Fibroblast of lung (primary cell): ENCODE measurements at places on chromosomes 3 and 15. TPM values are rescaled to one million over a fixed set of nuclear protein-coding genes. Genes with fewer than 3 reads are reported as not detected.
A peak's percentile ranks its signal among the peaks of the same experiment; 100 is the strongest.

The PLCB2 gene
- total RNA-seq = under 0.01 TPM in 2 replicates

The GOLGA8N gene
- 3.6 TPM in 2 replicates for total RNA-seq

The TTLL13 gene
- total RNA-seq = under 0.01 TPM in 1 of 2 replicates, not detected in the other

The DTX3L gene
- total RNA-seq = 24.4 and 31.9 TPM in 2 replicates

The EIF3J gene
- total RNA-seq = 33.9 and 34.8 TPM in 2 replicates

DNA sequence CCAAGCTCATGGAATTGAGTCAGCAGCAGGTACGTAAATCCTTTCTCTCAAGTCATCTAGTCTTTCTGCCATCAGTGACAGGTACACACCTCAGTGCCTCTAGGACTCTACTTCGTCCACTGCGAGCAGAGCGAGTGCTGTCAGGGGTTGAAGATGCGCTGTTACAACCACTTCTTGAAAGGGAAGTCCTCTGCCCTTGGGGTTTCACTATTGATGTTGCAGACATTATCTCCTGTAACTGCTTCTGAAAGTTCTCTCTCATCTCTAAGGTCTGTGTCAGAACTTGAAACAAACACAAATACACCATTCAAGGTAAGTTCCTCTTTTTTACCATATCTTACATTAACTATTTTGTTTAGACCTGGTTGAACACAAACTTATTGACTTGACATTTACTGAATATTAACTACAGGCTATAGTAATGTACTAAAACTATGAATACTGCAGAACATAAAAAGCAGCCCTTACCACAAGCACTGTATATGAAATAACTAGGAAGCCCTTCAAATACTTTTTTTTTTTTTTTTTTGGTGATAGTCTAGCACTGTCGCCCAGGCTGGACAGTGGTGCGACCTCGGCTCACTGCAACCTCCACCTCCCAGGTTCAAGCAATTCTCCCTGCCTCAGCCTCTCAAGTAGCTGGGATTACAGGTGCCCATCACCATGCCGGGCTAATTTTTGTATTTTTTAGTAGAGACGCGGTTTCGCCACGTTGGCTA is 41.5 kb downstream of the TOPBP1 start:
- DNase-seq = no peak

GRCh38 chr3:175227126-175227525 is 368.0 kb downstream of the NAALADL2 start:
- peak; percentile 8 for DNase-seq

DNA sequence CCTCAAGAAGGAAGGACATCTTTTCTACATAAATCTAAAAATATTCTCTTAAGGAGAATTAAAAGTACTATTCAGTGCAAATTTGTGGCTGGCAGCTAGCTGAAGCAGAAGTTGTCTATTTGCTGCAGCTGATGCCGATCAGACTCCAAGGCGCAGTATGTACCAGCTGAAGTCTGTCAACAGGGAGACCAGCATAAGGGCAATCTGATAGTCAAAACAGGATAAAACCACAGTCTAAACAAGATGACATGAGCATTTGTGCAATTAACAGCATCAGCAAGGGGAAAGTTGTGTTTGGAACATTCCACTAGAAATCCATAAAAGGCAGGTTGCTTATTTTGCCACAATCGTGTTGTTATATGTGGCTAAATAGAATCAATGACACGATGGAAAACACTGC is 198.2 kb upstream of the ROBO2 start:
- DNase-seq = no peak

DNA sequence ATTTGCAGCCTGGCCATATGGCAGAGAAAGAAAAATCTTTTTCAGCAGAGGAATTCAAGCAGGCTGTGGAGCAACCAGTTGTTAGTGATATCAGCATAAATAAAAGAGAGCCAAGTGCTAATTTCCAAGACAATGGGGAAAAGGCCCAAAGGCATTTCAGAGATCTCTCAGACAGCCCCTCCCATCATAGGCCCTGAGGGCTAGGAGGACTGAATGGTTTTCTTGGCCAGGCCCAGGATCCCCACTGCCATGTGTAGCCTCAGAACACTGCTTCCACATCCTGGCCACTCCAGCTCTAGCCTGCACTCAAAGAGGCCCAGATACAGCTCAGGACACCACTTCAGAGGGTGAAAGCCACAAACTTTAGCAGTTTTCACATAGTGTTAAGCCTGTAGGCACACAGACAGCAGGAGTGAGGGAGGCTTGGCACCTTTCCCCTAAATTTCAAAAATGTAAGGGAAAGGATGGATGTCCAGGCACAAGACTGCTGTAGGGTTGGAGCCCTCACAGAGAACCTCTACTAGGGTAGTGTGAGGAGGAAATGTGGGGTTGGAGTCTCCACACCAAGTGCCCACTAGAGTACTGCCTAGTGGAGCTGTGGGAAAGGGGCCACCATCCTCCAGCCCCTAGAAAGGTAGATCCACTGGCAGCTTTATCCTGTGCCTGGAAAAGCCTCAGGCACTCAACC is 191.4 kb downstream of the TBL1XR1 start:
- no peak for DNase-seq

- peak; percentile 88 for DNase-seq
Observed at GRCh38 chr3:50321336-50322114, 1.0 kb downstream of the HYAL2 start.

GRCh38 chr15:67385971-67386370 is 131.4 kb downstream of the IQCH start:
- DNase-seq = peak; percentile 18

- DNase-seq = peak; percentile 62
Observed at GRCh38 chr3:186102687-186103086, 6.2 kb downstream of the ETV5 start.

DNA sequence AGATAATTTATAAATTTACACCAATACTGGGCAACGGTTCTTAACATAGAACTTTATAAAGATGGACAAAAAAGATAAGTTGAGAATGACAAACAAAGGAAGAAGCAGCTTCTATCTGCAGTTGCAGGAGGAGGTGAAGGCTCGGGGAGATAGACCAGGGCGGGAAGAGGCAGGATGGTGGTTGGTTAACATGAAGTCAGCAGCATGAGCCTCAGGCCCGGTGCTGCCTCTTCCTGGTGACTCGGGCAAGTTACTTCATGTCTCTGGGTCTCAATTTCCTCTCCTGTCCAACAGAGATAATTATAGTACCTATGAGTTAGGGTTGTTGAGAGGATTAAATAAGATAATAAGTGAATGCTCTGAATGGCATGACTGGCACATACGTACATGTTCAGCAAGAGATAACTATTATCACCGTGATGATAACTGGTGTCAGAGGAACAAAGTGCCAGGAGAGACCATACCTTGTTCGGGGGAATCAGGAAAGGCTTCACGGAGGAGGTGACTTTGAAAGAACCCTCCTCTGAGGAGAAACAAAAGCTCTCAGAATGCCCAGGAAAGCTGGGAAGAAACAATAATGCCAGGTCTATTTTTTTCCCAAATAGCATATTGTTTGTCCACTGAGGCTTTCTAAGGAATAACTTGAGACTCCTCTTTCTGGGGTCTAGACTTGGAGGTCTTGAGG is 4.4 kb downstream of the PAK6 start:
- DNase-seq = no peak

DNA sequence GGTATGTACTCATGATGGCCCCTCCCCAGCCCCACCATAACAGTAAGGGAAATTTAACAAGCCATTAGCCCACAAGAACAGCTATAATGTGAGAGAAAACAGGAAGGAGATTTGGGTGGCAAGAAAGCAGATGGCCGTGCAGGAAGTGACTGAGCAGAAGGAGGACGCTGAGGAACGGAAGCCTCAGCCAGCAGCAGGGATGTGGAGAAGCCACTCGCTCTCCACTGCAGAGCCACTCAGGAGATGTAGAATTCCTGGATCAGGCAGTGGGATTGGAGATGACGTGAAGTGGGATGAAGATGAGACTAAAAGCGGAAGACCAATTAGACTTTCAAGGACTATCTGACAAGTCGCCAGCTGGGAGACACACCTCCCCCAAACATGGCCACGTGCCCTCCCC is 31.2 kb downstream of the PRR23E start:
- no peak for DNase-seq

DNA sequence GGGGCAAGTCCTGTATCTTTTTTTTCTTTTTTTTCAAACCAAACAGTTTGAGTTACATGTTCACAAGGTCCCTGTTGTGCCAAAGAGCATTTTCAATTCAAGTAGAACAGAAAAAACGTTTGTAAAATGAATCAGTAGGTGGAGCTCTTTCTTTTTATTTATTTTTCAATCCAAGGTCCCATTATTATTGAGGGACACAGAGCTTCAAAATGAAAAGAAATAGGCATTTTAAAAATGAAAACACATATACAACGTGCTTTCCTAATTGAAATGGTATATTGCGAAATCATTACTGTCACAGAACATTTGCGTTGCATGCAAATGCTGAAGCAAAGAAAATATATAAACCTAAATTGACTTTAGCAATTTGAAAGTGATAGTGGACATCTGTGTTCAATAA is 711.0 kb downstream of the MECOM start:
- peak; percentile 91 for DNase-seq

DNA sequence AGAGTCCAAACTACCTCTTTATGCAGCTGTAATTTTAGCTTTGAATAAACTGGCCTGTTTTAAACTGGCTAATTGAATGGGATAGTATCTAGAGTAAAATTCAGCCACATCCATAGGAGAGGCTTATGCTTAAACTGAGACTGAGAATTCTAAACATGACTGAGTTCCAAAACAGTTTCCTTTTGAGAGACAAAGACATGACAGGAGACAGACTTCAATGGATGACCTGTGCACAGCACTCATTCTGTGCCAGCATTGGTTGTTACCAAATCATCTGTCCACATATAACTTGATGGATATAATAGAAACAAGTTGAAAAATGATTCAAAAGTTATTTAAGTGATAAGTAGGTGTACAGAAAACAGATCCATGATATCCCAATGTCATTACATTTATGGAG is 20.9 kb downstream of the IL12A start:
- no peak for DNase-seq

DNA sequence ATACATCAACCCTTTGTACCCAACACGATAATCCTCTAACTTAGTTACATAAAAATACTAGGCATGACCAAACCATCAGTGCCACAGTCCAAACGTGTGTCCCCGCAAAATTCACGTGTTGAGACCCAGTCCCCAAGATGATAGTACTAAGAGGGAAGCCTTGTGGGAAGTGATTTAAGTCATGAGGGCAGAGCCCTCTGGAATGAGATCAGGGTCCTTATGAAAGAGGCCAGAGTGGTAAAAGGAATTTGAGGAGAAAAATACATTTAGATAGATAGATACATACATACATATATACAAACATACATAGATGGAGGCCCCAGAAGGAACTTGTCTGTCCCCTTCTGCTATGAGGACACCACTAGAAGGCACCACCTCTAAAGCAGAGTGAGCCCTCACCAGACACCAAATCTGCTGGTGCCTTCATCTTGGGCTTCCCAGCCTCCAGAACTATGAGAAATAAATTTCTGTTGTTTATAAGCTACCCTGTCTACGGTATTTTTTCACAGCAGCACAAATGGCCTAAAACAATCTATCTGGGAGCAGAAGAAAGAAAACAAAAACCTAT is 8.0 kb downstream of the TBC1D2B start:
- no peak for DNase-seq

DNA sequence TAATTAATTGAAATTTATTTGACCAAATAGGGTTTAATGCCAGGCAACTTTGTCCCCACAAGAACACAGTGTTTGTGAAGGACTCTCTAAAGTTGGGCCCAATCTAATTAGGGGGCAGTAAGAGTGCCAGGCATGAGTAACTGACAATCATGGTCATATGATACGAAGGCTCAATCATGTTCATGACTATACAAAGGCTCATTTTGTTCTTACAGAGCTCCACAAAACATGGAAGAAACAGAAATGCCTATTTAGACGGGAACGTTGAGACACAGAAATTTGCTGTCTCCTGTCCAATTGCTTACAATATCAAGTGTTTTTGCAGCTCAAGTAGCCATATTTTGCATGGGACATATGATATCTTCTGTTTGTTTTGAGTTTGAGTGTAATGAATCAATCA is 391.1 kb downstream of the SI start:
- no peak for DNase-seq
